Activated effector memory CD4-positive, alpha-beta T cell treated with Interleukin-2 at 50 U/mL for 16 hours (primary cell): ENCODE measurements at places on chromosomes 4 and X.

DNA sequence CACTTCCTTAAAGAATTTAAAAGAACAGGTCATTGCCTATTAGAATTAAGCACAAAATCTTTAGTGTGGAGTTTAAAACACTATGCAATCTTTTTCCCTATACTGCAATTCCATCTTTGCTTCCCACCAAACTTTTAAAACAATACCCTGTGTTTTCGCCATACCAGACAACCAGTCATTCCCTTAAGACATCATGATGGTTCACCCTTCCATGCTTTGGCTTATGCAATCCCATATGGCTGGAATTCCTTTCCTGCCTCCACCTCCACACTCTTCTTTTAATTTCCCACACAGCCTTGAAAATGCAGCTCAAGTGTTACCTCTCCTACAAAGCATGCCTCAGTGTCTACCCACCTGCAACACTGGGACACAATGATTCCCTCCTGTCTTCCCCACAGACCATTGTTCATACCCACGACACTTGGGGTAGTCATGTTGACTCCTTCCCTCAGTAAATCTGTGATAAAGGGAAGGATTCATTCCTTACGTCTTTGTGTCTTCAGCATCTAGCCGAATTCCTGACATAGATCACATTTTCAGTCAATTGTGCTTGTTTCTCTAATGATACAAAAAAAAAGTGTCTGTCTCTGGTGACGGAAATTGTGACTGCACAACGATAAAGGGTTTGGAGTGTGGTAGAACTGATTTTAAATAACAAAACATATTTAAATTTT is 166.3 kb downstream of the FNIP2 start:
- DNase-seq: no peak

GRCh38 chr4:21862917-21863316 is 85.7 kb downstream of the KCNIP4 start:
- DNase-seq: no peak

DNA sequence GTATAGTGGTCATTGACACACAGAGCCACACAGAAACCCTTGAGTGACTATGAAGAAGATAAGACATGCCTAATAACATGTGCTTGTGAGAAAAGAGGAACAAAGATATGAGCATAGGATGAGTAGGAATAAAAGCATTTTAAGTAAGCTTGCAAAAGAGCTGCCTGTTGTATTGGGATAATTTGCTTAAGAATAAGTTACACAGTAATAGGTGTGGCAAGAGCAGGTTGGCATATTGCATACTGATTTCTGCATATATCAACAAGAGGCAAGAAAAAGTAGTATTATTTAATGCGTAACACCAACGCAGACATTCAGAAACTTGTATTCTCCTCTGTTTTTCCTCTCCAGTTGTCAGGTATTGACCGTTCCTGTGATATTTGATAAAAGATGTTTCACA is 111.5 kb upstream of the UGT8 start:
- DNase-seq: no peak

- no peak for DNase-seq
These were observed 4.0 kb downstream of the ITIH6 start for GRCh38 chrX:54794028-54794427.

DNA sequence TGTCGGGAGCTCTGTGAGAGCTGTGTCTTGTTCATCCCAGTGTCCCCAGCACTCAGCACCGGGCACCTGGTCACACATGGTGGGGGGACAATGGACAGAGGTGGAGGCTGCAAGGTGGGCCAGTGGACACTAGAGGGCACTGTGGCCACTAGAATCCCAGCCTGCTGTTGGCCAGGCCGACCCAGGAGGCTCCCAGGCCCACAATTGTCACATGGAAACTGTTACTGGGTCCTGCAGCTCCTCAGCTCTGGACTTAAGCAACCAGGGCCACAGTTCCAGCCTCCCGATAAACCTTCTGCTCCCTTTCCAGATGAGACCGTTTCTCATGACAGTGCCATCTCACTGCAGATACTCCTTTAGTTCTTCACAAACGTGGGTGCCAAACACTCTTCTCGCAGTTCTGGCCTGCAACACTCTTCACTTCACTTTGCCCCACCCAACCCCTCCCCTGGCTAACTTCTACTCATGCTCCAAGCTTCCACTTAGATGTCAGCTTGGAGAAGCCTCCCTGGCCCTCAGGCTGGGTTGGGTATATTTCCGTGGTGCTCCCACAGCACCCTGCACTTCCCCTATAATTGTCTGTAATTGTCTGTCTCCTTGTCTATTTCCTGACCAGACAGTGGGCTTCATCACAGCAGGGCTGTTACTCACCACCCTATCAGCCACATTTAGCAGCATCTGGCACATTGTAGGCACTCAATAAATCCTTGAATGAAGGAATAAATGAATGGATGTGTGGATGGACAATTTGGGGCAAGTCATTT is 3.5 kb upstream of the IQSEC2 start:
- DNase-seq: peak; percentile 19

GRCh38 chr4:88618782-88619485 is 26.7 kb downstream of the HERC3 start:
- no peak for DNase-seq

- no peak for DNase-seq
These were observed 257.7 kb downstream of the ADAMTS3 start for GRCh38 chr4:72311291-72311690.

- no peak for DNase-seq
These were observed 103.3 kb upstream of the LEF1 start for GRCh38 chr4:108272046-108272445.

DNA sequence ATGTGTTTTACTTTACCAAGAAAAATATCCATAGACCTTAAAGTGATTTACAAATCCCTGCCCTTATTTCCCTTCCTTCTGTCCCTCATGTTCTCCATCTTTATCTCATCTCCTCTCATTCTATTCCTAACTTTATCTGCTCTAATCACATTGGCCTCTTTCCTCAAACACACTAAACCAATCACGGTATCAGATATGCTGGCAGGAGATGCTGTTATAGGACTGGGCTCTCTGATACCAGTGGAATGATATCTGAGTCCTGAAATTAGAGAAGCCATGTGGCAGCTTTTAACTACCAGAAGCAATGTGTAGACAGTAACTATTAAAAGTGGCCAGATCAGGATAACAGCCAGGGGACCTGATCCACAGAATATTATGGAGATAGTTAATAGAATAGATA is 49.9 kb upstream of the GIMD1 start:
- no peak for DNase-seq
